Smooth muscle cell of the pulmonary artery (primary cell): ENCODE measurements at places on chromosomes 12 and 14. TPM values are rescaled to one million over a fixed set of nuclear protein-coding genes. Genes with fewer than 3 reads are reported as not detected.

Gene PMCH
- 0.30 and 0.39 TPM in 2 replicates for total RNA-seq

Gene LARP4
- total RNA-seq = 40.0 and 49.1 TPM in 2 replicates

Gene PRPH
- 0.33 and 1.9 TPM in 2 replicates for total RNA-seq

Gene TMEM233
- 0.91 and 6.7 TPM in 2 replicates for total RNA-seq

Gene PRR4
- 0.73 and 1.2 TPM in 2 replicates for total RNA-seq

Gene PLEK2
- total RNA-seq = 0.98 and 3.6 TPM in 2 replicates

Gene LAG3
- total RNA-seq = not detected in 2 replicates

Gene PPP1R1A
- total RNA-seq = not detected in 2 replicates

Gene SUOX
- 12.6 and 13.0 TPM in 2 replicates for total RNA-seq

Gene JDP2
- 33.9 and 47.5 TPM in 2 replicates for total RNA-seq

Gene FOXA1
- total RNA-seq = not detected in 2 replicates

Gene KRT80
- 0.65 and 0.83 TPM in 2 replicates for total RNA-seq

Gene MAGOHB
- total RNA-seq = 18.1 and 20.1 TPM in 2 replicates

Gene PRH2
- total RNA-seq = not detected in 2 replicates

Gene TSPAN19
- total RNA-seq = not detected in 2 replicates

Gene GCH1
- 0.79 and 1.4 TPM in 2 replicates for total RNA-seq

Gene ANKLE2
- total RNA-seq = 52.3 and 73.0 TPM in 2 replicates

Gene IL22
- not detected in 2 replicates for total RNA-seq

Gene SERPINA3
- total RNA-seq = 9.7 and 37.5 TPM in 2 replicates

Gene DUSP16
- 5.7 and 6.6 TPM in 2 replicates for total RNA-seq

Gene NANOG
- not detected in 2 replicates for total RNA-seq

Gene REP15
- total RNA-seq = 2.4 and 3.2 TPM in 2 replicates
